ENCODE measurements at places on chromosomes 7 and 10.

GRCh38 chr7:142598297-142598696, 151.0 kb upstream of the PRSS1 start:
- DNase-seq, result no peak

DNA sequence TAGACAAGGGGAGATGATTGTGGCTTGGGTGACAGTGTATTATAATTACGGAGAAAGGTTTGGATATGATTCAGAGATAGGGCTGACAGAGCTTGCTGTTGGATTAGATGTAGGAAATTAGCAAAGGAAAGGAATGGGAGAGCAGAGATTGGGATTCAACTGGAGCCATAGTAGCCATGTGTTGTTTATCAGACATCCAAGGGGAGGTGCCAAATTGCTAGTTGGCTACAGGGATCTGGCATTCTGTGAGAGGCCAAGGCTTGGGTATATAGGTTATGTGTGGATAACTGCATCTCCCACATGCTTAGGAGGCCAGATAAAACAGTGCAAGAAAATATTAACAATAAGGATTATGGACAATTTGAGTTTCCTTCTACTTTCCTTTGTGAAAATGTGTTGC, 34.9 kb downstream of the CSGALNACT2 start:
- no peak for DNase-seq

DNA sequence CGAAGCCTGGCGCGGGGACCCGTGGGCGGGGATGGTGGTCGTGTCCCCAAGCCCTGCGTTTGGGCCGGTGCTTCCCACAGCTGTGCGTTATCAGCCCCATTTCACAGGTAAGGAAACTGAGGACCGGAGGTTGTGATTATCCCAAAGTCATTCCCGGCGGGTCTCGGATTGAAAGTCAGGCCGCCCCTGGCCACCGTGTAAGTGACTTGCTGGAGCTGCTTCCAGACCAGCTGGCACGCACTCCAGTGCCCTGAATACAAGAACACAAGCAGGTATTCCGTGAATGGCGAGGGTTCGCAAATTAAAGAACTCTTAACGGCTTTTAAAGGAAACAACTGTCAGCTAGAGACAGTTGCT, 675 bp upstream of the ATE1 start:
- no peak for DNase-seq

GRCh38 chr10:45429790-45430189, 55.8 kb downstream of the ALOX5 start:
- no peak for DNase-seq
